ENCODE measurements at places on chromosomes 6 and 20.

DNA sequence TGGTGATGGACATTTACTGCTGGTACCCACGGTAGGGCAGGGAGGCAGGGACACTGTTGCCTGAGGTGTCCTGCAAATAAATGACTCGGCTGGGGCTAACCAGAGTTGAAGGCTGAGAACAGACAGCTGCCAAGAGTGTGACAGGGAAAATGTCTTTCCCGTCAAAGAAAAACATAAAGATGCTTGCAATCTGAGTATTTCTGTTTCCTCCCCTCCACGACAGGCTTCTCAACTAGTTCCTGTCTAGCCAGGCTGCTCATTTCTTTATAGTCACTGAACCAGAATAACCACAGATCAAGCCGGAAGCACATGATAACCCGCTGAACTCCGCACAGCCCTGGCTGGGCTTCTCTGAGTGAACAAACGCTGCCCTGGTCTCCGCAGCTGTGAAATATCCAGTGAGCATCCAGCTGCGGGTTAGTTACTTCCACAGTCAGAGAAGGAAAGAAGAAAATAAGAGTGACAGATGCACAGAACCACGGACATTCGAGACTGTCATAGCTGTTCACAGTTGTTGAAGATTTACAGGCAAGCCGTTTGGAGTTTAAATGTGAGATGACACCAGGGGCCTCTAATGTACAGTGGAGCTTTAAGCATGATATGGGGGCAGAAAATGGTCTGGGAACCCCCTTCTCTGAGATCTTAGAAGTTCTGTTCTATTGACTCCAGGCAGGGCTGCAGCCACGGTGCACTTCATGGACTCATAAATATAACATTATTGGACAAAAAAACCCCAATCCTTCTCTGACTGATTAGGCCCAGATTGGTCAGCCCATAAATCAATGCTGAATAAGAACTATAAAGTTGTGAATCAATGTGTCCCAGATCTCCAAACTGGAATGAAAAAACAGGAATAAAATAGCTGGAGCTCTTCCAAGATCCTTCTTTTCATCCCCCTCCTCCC is 299.9 kb upstream of the SUPT3H start:
- DNase-seq: no peak

DNA sequence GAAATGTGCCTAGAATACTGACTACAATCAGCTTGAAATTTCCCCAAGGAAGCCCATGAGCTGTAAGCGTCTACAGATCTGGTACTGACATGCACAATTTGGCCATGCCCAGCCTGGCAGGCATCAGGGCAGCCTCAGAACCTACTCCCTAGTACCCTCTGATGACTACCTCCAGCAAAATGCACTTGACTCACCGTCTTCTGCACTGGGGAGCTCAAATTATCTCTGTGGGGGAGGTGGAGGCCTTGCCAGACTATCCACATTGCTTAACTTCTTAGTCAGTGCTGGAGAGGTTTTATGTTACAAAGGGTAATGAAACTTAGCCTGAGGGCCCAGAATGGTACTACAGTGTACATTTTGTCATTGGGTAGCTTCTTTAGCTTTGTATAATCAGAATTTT is 126.0 kb upstream of the ADGRF1 start:
- DNase-seq: no peak

DNA sequence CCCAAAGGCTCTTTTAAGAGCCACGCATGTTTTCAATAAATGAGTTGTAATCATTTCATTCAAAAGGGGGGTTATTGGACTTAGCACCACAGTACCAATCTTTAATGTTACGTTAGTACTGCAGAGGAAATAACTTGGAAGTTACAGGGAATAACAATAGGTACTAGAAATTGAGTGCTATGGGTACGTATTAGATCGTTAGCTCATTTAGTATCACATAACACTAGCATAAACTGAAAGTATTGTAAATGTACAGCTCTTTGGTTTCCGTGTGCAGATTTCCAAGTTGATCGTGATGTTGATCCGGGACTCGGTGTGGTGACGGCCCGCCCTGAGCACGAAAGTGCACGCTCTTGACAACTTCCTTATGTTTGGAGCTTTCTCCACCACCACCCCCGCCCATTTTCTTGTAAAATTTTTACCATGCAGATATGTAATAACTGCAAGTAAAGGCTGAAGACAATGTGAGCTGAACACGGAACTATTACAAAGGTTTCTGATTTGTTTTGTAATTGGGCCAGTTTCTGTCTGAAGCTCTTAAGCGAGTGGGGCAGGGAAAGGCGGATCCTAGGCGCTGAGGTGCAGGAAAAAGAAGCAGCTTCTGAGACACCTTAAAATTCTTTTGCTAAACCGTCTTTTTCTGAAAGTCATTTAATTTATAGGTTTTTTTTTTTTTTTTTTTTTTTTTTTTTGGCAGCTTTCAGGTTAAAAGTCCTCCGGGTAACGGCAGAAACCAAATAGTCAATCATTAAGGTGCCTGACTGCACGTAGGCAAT is 71.5 kb downstream of the HFE start:
- peak; percentile 6 for DNase-seq

DNA sequence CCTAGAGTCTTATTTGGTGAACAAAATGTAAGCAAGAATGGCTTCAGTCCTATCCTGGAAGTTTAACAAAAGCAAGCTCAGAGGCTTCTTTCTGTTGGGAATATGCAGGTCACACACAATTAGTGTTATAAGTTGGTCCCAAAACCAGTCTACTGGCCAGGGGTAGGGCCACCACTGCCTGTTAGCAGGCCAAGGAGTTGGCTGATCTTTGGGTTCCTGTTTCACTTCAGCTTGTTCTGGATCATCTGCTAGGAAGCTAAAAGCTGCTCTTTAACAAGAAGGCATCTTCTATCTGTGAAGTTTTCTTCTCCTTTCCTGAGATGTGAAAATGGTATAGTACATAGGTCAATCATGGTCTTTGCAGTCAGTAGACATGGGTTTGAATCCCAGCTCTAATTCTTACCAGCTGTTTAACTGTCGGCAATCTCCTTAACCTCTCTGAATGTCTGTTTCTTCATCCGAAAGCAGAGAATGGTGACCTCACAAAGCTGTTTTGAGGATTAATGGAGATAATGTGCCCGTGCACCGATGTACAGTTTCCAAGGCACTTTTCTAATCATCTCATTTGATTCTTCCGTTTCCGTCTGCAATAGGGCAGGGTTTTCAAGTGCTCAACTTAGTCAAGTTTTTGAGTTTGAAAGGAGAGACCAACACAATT is 271.2 kb upstream of the TAB2 start:
- no peak for DNase-seq

GRCh38 chr6:138607478-138608433 is 108.5 kb upstream of the NHSL1 start:
- DNase-seq: no peak

- no peak for DNase-seq
Observed at GRCh38 chr6:50905297-50905696, 86.6 kb downstream of the TFAP2B start.

GRCh38 chr6:131015630-131016263 is 47.3 kb downstream of the EPB41L2 start:
- no peak for DNase-seq

DNA sequence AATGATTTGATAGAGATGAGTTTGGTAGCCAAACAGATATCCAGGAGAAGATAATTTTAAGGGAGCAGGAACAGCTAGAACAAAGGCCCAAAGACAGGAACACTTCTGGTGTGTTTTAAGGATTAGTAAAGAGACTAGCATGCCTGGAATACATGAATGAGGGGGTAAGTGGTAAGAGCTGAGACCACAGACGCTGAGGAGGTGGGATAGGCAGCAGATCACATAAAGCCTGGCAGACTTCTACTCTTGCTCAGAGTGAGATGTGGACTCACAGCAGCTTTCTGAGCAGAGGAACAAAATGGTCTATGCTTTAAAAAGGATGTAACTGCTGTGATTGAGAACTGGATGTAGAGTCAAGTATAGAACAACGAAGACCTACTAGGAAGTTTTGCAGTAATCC is 100.1 kb downstream of the EPHA7 start:
- no peak for DNase-seq

DNA sequence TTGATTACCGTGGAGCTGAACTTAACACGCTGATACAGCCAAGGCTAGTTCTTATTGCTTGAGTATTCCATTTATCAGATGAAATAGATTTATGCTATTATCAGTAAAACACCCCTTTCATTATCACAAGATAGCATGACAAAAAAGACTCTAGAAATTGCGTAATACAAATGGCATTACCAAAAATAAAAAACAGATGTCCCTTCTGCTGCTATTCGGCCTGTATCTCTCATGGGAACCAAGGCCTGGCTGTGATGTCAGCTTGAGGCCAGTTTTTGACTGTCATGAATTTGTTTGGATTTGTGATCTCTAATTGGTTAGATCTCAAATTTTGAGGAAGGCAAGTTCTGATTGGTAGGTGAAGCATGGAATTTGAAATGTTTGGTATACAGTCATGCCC is 25.2 kb downstream of the MEI4 start:
- no peak for DNase-seq

DNA sequence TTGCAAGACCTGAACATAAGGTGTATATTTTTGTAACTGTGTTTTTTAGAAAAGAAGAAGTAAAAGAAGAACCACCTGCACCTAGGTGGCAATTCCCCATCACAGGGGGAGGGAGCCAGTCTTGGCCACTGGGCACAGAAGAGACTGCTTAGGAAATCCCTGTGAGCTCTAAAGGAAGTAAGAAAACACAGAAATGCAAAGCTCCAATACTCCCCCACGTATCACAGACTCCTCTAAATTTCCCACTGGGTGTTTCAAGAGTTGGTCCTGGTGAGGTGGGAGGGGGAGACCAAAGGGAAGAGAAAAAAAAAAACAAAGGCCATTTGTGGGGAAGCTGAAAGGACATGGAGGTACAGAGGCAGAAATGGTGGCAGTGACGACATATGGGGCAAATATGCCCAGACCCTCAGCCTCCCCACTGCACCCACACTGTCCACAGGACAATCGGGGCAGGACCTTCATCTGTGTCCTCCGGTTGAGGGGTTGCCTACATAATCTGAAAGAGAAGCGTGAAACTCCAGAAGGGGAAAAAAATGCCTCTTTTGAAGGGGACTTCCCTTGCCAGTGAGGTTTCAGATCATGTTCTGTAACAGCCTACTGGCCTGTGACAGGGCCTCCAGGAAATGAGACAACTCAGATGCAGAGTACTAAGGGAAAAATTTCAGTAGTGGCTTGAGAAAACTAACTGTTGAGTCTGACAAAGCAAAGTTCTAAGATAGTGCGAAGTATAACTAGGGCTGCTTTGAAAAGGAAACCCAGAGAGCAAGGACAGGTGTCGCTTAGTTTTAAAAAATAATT is 226.2 kb upstream of the MARCKS start:
- no peak for DNase-seq

GRCh38 chr20:40134176-40134575 is 554.9 kb downstream of the MAFB start:
- DNase-seq: no peak

DNA sequence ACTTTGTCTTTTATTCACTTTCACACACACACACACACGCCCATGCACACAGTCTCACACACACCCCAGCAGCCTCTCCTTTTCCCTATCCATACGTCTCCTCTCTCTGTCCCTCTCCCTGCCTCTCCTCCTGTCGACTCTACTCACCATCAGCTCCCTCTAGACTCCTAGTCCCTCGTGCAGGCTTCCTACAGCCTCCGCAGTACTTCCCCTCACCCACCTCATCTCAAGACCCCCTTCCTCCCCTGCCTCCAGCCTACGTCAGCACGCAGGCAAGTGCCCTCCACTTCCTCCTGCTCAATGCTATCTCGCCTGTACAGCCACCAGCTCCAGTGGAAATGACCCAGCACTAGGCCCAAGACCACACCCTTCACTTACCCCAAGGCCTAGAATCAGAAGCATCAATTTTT is 820 bp upstream of the TREML2 start:
- no peak for DNase-seq

GRCh38 chr6:40492187-40492586 is 95.0 kb downstream of the LRFN2 start:
- DNase-seq: no peak

DNA sequence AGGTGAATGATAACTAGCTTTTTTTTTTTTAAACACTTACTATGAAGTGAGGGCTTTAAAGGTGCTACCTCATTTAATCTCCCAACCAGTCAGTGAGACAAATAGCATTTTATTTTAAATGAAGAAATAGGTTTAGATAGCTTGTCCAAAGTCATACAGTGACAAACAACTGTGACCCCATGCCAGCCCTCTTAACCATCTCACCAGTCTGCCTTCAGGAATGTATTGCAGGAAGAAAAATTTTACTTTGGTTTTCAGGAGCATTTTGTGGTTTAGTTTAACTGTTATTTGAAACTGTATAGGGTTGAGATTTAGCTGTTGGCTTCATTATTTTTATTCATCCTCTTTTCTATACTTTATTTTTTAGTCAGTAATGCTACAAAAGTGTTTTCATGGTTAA is 18.6 kb downstream of the DSE start:
- DNase-seq: no peak

GRCh38 chr6:15026832-15027231 is 219.0 kb upstream of the JARID2 start:
- DNase-seq: no peak

GRCh38 chr6:143396497-143397226 is 53.8 kb downstream of the ADAT2 start:
- DNase-seq: no peak

DNA sequence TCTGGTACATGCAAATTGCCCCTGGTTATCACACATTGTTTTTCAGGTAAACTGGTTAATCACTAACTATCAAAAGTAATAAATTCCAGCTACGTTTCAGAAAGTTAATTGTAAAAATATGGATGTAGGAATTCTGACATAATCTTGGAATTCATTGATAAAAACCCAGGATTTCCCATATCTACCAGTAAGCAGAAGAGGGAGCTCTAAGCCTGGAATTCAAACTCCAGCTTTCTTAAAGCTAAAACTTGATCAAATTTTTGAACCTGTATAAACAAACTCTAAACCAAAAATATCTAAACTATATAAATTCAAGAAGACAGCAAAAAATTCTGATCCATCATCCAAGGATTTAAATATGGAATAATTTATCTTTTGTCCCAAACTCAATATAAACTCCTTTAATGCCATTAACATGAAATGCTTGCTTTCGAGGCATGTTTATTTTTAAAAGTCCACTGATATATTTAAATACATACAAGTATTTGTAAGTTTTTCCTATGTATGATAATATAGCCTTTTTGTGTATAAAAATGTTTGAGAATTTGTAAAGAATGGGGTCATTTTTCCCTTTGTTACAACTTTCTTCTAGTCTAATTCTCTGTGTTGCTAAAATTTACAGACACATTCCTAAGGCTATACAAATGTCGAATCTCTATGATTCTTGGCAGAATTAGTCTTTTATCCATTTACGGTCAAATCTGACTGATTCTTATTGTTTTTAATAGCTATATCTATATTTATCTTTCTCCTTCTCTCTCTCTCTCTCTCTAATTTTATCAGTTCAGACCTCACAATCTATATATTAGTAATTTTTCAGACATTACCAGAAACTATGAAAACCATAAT is 91.4 kb upstream of the RNF217 start:
- no peak for DNase-seq

- DNase-seq: peak; percentile 57
Observed at GRCh38 chr20:56358600-56359211, at the start of gene FAM210B. TSS of gene FAM210B (plus strand) at chr20:56358974. CDS start at chr20:56359006, 32 bp downstream.
